ENCODE measurements at places on chromosomes 5 and 9. TPM values are rescaled to one million over a fixed set of nuclear protein-coding genes. Genes with fewer than 3 reads are reported as not detected.

DNA sequence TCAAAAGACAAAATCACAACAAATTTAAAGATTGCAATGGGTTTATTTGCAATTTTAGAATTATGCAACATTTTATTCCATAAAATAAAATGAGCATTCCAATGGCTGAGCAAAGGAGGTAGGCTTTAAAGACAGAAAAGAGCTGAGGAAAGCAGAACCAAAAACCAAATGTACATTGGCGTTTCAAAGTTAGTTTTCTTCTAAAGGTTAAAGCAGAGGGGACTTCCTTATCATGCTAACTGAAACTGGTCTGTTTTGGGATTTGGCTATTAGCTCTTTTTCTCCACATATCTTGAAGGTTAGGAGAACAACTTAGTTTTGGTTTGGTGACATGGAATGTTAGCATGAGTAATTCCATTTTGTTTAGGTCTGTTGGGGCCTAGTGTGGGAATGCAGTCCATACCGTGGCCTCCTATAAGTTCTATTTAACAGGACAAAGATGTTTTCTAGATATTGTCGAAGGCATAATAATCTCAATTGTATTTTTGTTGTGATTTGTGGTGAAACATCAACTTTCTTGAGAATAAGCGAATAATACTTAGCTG lies 20.3 kb downstream of the DCP2 start:
- DNase-seq: no peak

Gene KIF4B
- total RNA-seq: 0.03 TPM

DNA sequence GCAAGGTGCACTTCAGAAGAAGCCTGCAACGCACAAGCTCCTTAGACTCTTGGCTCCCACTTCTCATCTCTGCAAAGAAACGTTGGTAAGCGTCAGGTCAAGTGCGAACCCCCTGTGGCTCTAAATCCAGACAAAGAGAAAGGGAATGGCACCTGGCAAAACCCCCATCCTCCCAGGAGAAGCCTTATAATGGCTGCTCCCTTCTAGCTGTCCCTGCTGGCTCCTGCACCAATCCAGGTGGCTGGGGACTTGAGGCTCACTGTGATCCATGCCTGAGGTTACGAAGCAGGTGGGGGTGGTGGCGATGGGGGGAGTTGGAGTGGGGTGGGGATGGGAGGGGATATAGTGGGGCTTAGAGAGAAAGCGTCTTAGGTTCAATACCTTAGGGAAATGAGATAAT lies 272.8 kb downstream of the DENND1A start:
- DNase-seq: no peak

- peak; percentile 25 for DNase-seq
These were observed 848 bp downstream of the RAD50 start for GRCh38 chr5:132557478-132558172.

- peak; percentile 75 for DNase-seq
These were observed 304.0 kb downstream of the PJA2 start for GRCh38 chr5:109105631-109106267.
